ENCODE measurements at places on chromosomes 2 and 18. TPM values are rescaled to one million over a fixed set of nuclear protein-coding genes. Genes with fewer than 3 reads are reported as not detected.

The CYRIA gene
- 8.4 TPM for total RNA-seq

- H3K27ac ChIP-seq = no peak overlapping the region
- no peaks in the 10 kb centered on the region for H3K4me1 ChIP-seq
- H3K36me3 ChIP-seq = no peaks in the 10 kb centered on the region
- no peak overlapping the region for H3K4me3 ChIP-seq
- no peak for DNase-seq
Observed at GRCh38 chr2:71534201-71534600, 80.8 kb downstream of the DYSF start.

- no peak overlapping the region for H3K27ac ChIP-seq
- no peak overlapping the region for H3K4me3 ChIP-seq
- no peaks in the 10 kb centered on the region for H3K36me3 ChIP-seq
- DNase-seq = no peak
Observed at GRCh38 chr2:16048466-16048865, 108.1 kb downstream of the MYCN start.

DNA sequence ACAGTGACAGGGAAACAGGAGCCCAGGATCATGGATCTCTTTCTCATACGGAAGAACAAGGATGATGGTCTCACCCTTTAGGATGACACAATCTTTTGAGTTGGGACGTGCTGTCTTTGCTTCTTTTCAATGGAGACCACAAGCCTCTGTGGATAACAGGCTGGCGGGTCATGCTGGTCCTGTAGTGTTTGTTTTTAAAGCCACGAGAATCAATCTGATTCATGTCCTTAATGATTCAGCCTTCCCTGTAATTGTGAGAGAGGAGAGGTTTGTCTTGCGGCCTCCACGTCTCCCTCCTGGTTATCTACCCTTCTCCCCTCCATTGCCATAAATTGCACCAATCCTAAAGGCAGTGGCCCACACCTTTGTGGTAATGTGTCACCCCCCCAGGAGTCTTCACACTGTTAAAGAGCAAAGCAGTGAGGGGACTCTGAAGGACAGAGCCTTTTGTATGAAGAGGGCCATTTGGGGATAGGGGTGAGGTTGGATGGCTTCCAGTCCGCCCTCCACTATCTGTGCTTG is 87.7 kb upstream of the TGFA start:
- H3K27me3 ChIP-seq = peaks cover 6% of the 10 kb centered on the region
- H3K4me1 ChIP-seq = no peaks in the 10 kb centered on the region
- no peaks in the 10 kb centered on the region for H3K36me3 ChIP-seq
- DNase-seq = no peak

The CD28 gene
- total RNA-seq = 1.5 TPM

The ZNF2 gene
- 1.1 TPM for total RNA-seq

- no peaks in the 10 kb centered on the region for H3K36me3 ChIP-seq
- no peak overlapping the region for H3K4me3 ChIP-seq
- H3K4me1 ChIP-seq = no peaks in the 10 kb centered on the region
- no peaks in the 10 kb centered on the region for H3K27me3 ChIP-seq
Observed at GRCh38 chr2:10374362-10374943, 71.7 kb downstream of the HPCAL1 start.
